ENCODE measurements at places on chromosomes 6 and 20.

DNA sequence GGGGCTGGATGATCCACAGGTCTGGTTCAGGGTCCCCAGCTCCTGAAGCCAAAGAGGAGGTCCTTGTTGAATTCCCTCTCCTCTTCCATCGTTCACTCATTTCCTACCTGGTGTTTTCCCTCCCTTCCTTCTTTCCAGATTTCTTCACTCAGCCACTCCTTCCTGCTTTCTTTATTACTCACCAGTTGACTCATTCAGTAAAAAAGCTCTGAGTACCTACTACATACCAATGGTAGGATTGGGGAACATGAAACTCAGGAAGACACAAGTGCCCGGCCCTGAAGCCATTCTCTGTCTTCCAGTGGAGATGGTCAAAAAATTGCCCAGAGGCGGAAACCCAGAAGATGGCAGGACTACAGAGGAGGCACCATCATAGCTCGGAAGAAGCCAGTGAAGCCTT lies 11.9 kb upstream of the NSFL1C start:
- DNase-seq = no peak

DNA sequence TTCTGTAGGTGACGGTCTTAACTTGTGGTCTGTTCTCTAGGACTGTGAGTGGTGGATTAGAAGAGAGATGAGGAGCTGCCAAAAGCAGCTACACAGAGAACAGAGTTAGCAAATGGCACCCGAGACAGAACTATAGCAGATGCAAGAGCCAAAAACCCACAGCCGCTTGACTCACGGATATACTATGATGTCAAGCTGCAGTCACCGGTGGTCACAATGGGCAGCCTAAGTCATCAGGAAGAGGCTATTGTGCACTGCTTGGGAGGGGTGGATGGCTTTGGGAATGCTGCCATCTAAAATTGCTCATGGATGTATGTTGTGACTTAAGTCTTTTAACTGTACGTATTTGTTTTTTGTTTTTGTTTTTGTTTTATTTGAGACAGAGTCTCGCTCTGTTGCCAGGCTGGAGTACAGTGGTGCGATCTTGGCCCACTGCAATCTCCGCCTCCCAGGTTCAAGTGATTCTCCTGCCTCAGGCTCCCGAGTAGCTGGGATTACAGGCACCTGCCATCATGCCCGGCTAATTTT lies at the start of gene GTSF1L:
TSS of gene GTSF1L (minus strand) at position 192 of the 528 bp plus-strand sequence. CDS start 308 bp downstream, outside the sequence.
- DNase-seq = no peak

GRCh38 chr20:44641325-44641724 lies 10.2 kb downstream of the ADA start:
- no peak for DNase-seq

DNA sequence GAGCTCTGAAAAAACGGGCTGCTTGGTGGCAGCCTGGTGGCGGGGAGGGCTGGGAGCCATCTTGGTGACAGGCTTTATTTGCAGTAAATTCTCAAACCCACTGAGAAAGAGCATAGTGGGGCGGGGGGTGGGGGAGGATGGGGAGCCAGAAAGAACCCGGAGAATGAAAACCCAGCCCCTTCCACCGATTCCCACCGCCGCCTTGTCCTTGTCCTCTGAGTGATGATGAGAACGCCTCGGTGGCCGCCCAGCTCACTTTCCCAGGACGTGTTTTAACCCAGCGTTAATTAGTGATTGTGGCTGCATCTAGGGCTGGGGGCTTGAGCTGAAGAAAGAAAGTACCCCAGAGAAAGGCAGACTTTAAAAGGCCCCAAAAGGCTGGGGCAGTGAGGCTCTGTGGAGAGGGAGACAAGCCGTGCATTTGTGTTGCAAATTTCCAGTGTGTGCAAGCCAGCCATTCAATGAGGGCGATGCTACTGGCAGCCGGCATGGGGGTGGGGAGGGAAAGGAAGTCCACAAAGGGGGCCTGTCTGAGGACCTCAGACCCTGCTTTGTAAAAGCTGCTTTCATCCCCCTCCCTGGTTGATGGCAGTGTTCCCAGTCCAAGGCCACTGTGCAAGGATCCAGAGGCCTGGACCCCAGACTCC lies 6.2 kb upstream of the GHRH start:
- DNase-seq = no peak

- DNase-seq = no peak
Observed at GRCh38 chr20:34373445-34373844, 10.4 kb downstream of the ITCH start.

GRCh38 chr6:93786474-93787330 lies 367.3 kb upstream of the EPHA7 start:
- DNase-seq = no peak

GRCh38 chr6:90460051-90460450 lies 126.8 kb downstream of the MAP3K7 start:
- DNase-seq = no peak

DNA sequence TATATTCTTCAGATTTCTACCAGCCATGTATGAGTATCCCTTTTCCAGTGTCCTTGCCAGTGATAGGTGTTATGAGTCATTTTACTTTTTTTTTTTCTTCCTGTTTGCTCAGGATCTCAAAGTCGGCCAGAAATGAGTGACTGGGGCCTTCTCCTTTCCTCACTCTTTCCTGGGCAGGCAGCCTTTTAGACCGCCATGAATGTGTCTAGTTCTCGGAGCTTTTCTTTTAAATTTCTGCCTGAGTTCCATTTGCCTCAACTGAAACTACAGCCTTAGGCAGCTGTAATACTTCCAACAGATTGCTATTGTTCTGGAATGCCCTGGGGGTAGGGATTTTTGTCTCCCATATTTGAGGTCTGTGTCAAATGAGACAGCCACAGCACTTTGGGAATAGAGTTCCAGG lies 83.7 kb downstream of the STXBP5 start:
- DNase-seq = no peak

- no peak for DNase-seq
Observed at GRCh38 chr6:25921525-25922203, 8.8 kb downstream of the SLC17A2 start.

All from breast epithelium (tissue), 4 donors.